ENCODE measurements at places on chromosomes 7 and 10.

- no peak for DNase-seq
These were observed 137.7 kb upstream of the MDFIC start for GRCh38 chr7:114784177-114784576.

DNA sequence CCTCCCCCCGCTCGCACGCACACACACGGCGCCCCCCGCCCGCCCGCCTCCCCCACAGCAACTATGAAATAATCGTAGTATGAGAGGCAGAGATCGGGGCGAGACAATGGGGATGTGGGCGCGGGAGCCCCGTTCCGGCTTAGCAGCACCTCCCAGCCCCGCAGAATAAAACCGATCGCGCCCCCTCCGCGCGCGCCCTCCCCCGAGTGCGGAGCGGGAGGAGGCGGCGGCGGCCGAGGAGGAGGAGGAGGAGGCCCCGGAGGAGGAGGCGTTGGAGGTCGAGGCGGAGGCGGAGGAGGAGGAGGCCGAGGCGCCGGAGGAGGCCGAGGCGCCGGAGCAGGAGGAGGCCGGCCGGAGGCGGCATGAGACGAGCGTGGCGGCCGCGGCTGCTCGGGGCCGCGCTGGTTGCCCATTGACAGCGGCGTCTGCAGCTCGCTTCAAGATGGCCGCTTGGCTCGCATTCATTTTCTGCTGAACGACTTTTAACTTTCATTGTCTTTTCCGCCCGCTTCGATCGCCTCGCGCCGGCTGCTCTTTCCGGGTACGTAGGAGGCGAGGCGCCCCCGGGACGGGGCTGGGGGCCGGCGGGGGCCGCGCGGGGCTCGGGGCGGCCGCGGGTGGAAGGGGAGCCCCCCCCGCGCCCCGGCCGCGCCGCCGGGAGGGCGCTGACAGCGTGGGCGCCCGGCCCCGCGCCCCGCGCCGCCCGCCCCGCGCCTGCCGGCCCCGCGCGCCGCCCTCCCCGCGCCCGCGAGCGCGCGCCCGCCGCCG lies 441 bp downstream of the BMI1 start:
- DNase-seq, result peak; percentile 58

DNA sequence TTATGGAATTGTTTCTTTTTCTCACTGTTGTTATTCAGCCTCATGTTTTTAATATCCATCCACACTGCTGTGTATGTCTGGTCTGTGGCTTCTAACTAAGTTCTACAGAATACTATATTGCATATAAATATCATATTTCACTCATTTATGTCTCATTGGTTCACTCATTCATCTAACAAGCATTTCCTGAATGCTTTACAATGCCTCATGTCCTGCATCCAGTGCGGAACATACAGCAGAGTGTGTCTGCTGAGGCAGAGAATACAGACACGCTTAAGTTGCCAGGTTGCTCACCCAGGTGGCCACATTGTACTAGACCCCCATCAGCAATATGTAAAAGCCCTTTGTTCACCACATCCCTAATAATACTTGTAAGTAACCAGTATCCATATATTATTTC lies 111.8 kb upstream of the CNTNAP2 start:
- DNase-seq, result no peak

GRCh38 chr7:101465576-101466196 lies 103.0 kb downstream of the COL26A1 start:
- no peak for DNase-seq

GRCh38 chr7:121447243-121447910 lies 51.3 kb upstream of the FAM3C start:
- no peak for DNase-seq

DNA sequence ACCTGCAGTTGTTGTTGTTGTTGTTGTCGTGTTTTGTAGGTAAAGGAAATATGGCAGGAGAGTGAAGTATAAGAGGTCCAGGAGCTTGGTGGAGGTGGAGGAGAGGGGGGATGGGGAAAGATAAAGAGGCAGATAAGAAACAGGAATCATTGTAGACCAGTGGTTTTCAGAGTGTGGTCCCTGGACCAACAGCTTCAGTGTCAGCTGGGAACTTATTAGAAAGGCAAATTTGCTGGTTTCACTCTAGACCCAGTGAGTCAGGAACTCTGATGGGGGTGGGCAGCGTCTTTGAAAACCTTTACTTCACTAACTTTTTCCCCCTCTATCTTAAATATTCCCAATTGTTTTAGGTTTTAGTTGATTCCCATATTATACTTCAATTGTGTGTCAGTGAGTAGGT lies 241.5 kb downstream of the AUTS2 start:
- DNase-seq, result no peak
